ENCODE measurements at places on chromosomes 12 and 14. TPM values are rescaled to one million over a fixed set of nuclear protein-coding genes. Genes with fewer than 3 reads are reported as not detected.

TGM1 gene
- 7.5 TPM for total RNA-seq

PPP2R5C gene
- total RNA-seq, result 401 TPM

CIT gene
- total RNA-seq, result 73.9 TPM

GRCh38 chr12:42705863-42706262, 116.3 kb upstream of the PRICKLE1 start:
- no peak for DNase-seq

- no peak for DNase-seq
Observed at GRCh38 chr14:80364274-80364673, 153.0 kb upstream of the DIO2 start.

- DNase-seq, result no peak
Observed at GRCh38 chr14:52349731-52350130, 35.6 kb downstream of the PTGER2 start.

- no peak for DNase-seq
Observed at GRCh38 chr12:131922772-131923171, 6.3 kb upstream of the PUS1 start.

DNA sequence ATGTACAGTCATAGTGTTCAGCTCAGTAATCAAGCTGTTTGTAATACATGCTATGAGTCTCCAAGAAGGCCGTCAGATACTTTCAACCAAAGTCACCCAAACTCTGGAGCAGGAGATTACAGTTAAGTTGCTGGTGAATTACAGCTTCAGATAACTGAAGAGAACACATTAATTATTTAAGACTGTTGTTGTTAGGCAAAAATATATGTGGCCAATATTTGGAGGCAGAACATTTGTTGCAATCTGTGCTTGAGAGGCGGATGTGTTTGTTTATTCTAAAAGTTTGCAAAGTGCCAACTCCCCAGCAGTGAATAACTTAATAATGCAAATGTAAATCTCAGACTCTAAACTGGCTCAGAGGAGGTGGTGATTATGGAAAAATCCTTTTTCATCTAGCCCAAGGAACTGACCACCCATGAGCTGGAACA, 300.7 kb upstream of the TBX3 start:
- no peak for DNase-seq
